Endothelial cell of umbilical vein (primary cell): ENCODE measurements at places on chromosomes 5 and 9.

- no peak for DNase-seq
Measured at GRCh38 chr9:10112798-10113197, 500.0 kb downstream of the PTPRD start.

DNA sequence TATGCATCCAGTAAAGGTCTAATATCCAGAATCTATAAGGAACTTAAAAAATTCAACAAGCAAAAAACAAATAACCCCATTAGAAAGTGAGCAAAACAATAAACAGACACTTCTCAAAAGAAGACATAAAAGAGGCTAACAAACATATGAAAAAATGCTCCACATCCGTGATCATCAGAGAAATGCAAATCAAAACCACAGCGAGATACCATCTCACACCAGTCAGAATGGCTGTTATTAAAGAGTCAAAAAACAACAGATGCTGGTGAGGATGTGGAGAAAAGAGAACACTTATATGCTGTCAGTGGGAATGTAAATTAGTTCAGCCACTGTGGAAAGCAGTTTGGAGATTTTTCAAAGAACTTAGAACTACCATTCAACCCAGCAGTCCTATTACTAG lies 86.1 kb downstream of the WWC1 start:
- no peak for DNase-seq

DNA sequence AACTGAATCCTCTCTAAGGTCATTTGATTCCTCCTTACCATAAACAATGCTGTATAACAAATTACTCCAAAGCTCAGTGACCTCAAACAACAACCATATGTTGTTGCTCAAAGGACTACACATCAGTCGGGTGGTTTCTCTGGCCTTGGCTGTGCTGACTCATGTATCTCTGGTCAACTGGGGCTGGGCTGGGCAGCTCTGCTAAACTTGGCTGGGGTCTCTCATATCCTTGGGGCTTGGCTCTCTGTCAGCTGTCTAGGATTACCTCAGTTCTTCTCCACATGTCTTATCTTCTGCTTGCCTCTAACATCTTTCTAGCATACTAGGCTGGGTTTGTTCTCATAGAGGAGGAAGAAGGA lies 86.4 kb downstream of the GALNT10 start:
- no peak for DNase-seq

- no peak for DNase-seq
Measured at GRCh38 chr5:132462856-132463745, 27.5 kb downstream of the IRF1 start.

GRCh38 chr9:93582115-93582514 lies 5.7 kb downstream of the PHF2 start:
- no peak for DNase-seq
